ENCODE measurements at places on chromosomes 2 and 18.

- DNase-seq: no peak
Measured at GRCh38 chr2:9558948-9559381, 3.3 kb upstream of the ADAM17 start.

DNA sequence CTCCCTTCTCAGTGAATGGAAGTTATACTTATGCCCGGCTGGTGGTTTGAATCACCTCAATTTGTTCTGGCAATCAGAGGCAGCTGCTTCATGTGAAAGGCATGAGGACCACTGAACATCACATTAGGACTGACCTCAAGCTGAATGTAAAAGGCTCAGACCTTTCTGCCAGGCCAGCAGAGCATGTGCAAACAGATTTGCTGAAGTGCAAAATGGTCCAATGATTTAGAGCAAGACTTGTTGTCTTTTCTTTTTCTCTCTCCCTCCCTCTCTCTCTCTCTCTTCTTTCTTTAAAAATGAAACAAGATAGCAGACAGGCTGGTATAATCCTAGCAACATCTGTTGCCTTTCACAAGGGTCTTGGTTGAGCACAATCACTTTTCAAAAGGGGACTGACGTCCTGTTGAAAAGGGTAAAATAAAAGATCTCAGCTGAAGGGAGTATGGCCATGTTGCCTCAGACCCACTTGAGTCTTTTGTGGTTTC lies 13.3 kb upstream of the CDH7 start:
- DNase-seq: no peak

DNA sequence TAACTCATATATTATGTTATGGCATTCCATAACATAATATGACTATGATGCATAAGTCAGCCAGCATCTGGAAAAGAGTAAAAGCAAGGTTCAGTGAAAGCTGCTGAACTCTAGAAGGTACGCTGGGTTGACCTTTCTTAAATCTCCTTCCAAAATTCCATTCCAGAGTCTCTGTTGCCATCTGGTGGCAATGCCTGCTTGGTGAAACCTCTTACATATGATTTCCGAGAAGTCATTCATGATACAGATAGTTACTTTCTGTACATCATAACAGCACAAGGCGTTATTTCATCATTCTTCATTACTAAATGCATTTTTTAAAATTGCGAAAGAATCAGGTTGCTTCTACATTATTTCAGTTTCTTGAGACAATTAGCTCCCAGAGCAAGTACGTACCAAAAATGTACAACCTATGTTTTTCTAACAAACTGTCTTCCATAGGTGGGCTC lies 7.0 kb upstream of the EPG5 start:
- peak; percentile 28 for DNase-seq

- no peak for DNase-seq
Measured at GRCh38 chr2:61411109-61411508, 59.8 kb downstream of the USP34 start.

- DNase-seq: no peak
Measured at GRCh38 chr18:76859474-76860339, 37.4 kb downstream of the ZNF236 start.

- no peak for DNase-seq
Measured at GRCh38 chr18:68740966-68741365, 26.1 kb upstream of the TMX3 start.

DNA sequence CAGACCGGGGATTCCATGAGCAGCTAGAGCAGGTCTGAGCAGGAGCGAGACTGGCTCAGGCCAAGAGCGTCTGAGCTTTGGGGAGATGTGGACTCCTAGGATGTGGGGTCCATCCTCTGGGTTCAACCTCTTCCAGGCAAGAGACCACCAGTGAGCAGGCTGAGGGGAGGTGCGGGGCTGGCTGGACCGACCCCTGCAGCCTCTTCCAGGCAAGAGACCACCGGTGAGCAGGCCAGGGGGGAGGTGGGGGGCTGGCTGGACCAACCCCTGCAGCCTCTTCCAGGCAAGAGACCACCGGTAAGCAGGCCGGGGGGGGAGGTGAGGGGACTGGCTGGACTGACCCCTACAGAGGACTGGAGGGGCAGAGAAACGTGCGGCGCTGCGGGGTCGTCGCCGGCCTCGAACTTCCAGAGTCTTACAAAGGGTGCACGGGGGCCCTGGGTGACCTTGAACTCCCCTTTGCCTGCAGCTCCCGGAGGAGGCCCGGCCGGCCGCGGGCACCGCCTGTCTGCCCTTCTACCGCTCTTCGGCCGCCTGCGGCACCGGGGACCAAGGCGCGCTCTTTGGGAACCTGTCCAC lies 63.4 kb downstream of the TPO start:
- no peak for DNase-seq

- DNase-seq: peak; percentile 53
Measured at GRCh38 chr2:234290671-234291070, 206.2 kb downstream of the ARL4C start.

GRCh38 chr2:24857746-24858145 lies 62.3 kb downstream of the ADCY3 start:
- DNase-seq: no peak

GRCh38 chr18:74963820-74964446 lies 245.0 kb downstream of the PTGR3 start:
- no peak for DNase-seq

DNA sequence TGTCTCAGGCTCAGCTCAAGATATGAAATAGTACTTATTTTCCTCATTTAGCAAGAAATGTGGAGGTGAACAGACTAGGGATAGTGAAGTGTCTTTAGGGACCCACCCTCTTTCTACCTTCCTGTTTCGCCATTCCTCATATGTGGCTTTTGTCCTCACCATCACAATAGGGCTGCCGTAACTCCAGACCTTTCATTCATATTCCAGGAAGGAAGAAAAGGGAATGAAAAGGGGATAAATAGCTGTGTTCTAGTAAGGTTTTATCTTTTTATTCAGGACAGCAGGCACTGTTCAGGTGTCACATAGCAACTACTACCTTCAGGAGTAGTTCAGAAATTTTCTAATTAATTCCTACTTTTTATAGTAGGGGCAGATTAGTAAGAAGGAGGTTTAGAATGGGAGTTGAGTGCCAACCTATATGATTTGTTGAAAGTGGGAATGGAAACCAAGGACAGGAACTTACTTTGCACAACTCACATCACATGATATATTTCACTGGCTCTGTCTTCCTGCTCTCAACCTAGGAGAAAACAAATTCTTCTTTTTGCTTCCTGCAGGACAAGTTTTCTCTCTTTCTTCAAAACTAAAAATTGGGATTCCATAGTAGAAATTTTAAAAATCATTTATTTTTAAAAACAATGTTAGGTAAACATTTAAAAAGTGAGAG lies 36.0 kb upstream of the HDAC4 start:
- DNase-seq: no peak

GRCh38 chr2:8297376-8298231 lies 384.3 kb upstream of the ID2 start:
- DNase-seq: no peak

- DNase-seq: no peak
Measured at GRCh38 chr2:71534826-71535225, 81.5 kb downstream of the DYSF start.

DNA sequence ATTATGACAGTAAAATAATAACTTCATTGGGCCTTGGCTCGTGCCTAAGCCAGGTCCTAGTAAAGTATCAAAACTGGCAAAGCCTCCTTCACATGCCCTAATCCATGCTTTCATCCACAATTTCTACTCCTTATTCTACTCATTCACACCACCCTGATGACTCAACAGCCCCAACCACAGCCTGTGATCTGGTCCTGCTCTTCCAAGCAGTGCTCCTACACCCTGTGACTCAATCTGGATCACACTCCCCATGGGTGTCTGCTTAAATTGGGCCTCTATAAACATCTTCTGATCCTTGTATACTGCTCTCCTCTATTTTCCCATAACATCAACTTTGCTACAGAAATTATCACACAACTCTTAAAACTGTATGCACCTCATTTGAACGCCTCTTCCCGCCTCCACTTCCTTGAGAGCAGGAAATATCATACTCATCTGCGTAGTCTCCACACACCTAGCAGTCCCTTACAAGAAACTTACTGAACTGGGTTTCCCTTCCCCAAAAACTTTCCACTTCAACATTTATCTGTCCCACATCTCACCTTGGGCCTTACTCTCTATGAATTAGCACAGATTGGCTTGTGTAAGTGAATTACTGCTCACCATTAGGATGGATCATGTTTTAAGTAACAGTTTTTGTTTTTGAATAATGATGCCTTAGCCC lies 15.9 kb downstream of the GTF3C3 start:
- DNase-seq: no peak

GRCh38 chr18:22347606-22348511 lies 69.9 kb downstream of the CTAGE1 start:
- no peak for DNase-seq

GRCh38 chr2:109513749-109514588 lies 99.8 kb downstream of the SEPTIN10 start:
- no peak for DNase-seq

DNA sequence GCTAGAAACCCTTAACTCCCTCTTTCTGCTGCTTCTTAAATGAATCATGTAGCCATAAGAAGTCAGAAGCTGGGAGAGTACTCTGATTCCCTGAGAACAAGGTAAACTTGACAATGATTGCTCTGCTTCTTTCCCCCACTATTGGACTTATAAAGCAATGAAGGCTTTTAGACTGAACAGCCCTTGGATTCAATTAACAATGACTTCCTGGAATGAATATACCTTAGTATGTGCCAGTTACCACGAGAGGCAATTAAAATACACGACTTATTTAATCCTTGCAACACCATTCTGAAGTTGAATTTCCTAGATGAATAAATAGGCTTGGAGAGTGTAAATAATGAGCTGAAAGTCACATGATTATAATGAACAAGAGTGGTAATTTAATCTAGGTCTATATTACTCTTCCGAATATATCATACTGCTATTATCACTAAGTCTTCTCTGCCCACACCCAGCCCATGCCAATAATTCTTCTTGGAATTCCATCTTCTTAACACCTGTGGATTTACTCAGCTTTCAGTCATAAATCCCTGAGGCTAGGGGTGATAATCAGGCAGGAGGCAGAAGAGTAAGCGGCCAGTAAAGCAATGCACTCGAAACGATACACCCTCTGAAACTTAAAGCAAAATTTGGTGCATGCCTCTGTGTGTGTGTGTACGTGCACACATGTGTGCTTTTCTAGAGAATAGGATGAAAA lies 170.2 kb downstream of the ATAD2B start:
- no peak for DNase-seq
